ENCODE measurements at places on chromosomes 12 and 14. TPM values are rescaled to one million over a fixed set of nuclear protein-coding genes. Genes with fewer than 3 reads are reported as not detected.

The DEPDC4 gene
- total RNA-seq = 0.66 TPM

The RERG gene
- total RNA-seq = 0.05 TPM

The HOXC9 gene
- total RNA-seq = 11.2 TPM

The TPPP2 gene
- not detected for total RNA-seq

The EGLN3 gene
- total RNA-seq = 0.45 TPM

The RIPK3 gene
- total RNA-seq = not detected

The IQSEC3 gene
- total RNA-seq = under 0.01 TPM

The CIROP gene
- not detected for total RNA-seq

The ASCL1 gene
- not detected for total RNA-seq

The SSPN gene
- not detected for total RNA-seq

The SMCO2 gene
- total RNA-seq = not detected

The DLK1 gene
- total RNA-seq = not detected

The KLRC3 gene
- total RNA-seq = not detected

The PLXNC1 gene
- 0.83 TPM for total RNA-seq

The CCDC196 gene
- total RNA-seq = not detected

The P2RX2 gene
- total RNA-seq = not detected

The PLCZ1 gene
- 0.05 TPM for total RNA-seq

The ENTPD5 gene
- 7.4 TPM for total RNA-seq

The PTPRB gene
- total RNA-seq = 0.98 TPM

The SYNDIG1L gene
- 0.03 TPM for total RNA-seq

The SLC35E3 gene
- 3.0 TPM for total RNA-seq

The PELI2 gene
- 3.9 TPM for total RNA-seq

The TRHDE gene
- total RNA-seq = 16.2 TPM

The CABP1 gene
- total RNA-seq = not detected

The MYH7 gene
- not detected for total RNA-seq

The RPL10L gene
- total RNA-seq = not detected

The ENDOU gene
- 0.13 TPM for total RNA-seq

The BCAT1 gene
- 89.3 TPM for total RNA-seq
